NCI-H2171 treated with DMSO at 0.1 percent for 48 hours (cell line): ENCODE measurements at places on chromosomes 11 and 22.
A peak's percentile ranks its signal among the peaks of the same experiment; 100 is the strongest.

DNA sequence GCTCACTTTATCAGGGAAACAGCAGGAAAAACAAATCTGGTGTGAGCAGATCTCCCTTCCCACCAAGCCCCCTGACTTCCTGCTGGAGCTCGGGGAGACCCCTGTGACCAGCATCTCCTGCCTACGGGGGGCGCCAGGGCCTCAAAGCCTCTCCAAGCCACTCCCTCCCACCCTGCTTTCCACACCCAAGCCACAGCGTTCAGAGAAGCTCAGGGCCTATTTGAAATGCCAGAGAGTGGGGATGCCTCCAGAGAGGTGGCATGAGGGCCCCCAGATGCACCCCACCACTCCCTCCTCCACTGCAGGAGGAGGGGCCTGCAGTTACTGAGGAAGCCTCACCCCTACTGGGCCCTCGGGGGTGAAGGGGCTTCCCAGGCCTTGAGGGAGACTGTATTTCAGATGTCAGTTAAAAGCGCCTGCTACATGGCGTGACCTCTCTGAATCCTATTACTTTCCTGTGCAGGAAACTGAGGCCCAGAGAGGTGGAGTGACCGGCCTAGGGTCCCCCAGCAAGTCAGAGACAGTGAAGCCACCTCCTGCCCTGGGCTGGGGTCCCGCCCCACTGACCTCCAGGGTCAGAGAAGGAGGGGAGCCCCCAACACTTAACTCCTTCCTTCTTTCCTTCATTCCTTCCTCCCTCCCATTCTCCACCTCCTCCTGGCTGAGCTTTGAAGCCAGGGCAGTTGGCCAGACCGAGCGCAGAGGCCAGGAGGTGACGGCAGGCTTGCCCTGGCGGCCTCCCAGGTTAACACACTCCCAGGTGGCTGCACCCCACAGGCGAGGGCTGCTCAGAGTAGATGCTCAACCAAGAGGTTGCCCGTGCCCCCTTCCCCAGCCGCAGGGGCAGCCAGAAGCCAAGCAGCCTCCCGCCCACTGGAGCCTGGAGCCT, 6.0 kb upstream of the CDKN1C start:
- DNase-seq = peak; percentile 5

DNA sequence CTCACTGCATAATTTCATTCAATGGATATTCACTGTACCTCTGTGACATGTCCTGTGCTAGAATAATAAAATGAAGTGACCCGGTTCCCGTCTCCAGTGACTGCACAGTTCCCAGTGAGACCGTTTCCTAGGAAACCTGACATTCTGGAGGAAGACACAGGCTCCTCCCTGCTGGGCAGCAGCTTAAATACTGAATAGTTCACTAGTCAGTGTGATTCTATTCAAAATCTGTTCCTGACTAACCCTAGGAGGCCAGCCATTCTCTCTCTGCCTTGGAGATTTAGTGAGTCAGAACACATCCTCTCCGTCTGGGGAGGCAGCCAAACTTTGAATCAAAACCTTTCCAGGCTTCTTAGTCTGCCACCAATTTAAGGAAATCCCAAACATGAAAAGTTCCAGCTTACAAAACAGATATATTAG, 11.3 kb downstream of the TRIM66 start:
- DNase-seq = peak; percentile 47

- DNase-seq = no peak
Observed at GRCh38 chr11:133842053-133842452, 3.3 kb downstream of the SPATA19 start.

GRCh38 chr22:37910890-37911672, 5.0 kb downstream of the MICALL1 start:
- peak; percentile 31 for DNase-seq

DNA sequence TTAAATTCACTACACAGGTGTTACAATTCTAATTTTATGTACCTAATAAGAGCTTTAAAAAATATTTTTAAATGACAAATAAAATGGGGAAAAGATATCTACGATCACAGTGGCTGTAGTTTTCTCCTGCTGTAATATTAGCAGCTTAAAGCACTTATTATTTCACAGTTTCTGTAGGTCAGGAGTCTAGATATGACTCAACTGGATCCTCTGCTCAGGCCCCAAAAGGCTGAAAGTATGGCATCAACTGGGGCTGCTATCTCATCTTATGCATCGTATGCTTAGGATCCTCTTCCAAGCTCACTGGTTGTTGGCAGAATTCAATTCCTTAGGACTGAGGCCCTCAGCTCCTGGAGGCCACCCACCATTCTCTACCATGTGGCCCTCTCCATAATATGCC, 12.8 kb downstream of the FBXO3 start:
- no peak for DNase-seq

DNA sequence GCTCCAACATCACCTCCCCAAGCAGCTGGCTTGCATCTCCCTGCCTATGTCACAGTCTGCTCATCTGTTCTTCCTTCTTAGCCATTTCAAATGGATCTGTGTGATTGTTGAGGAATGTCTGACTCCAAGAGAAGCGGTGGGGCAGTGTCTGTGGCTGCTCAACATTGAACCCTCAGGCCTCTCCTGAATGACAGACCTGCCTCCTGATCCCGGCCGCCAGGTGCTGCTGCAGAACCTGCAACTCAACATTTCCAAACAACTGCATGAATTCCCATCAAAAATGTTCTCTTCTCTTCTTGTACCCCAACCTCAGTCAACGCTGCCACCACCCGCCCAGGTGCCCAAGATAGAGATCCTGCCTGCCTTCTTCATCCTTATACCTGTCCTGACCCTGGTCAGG, 132.5 kb downstream of the FBXO7 start:
- DNase-seq = no peak

DNA sequence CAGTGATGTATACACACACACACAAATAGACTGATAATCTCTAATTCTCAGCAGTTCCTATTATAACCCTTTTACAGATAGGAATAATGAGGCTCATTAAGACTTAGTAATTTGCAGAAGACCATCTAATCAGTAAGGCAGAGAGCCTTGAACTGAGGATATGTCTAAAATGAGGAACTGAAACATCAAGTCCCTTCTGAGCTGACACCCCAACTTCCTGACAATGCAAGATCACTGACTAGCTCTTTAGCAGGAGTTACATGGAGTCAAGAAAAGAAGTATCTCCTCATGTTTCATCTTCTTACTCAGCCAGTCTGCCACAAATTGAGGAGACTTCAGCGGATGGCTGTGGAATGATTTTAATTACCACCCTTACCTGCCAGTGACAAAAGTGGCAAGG, 193.0 kb downstream of the MSANTD4 start:
- no peak for DNase-seq

DNA sequence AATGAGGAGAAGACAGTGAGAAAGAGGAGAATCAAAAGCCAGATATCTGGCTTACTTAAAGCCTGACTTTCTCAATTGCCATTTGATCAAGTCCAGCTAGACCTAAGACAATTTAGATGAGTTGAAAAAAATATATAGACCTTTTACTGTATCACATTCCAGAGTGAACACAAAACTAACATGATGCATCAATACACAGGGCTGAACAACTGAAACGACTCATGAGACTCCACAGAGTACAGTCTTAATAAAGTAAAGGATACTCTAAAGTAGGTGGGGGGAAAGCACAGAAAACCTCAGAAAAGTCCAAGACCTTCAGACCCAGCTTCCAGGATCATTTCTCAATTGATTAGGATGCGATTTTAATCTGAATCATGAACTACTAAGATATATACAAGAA, 95.3 kb upstream of the OR9G4 start:
- DNase-seq = no peak

DNA sequence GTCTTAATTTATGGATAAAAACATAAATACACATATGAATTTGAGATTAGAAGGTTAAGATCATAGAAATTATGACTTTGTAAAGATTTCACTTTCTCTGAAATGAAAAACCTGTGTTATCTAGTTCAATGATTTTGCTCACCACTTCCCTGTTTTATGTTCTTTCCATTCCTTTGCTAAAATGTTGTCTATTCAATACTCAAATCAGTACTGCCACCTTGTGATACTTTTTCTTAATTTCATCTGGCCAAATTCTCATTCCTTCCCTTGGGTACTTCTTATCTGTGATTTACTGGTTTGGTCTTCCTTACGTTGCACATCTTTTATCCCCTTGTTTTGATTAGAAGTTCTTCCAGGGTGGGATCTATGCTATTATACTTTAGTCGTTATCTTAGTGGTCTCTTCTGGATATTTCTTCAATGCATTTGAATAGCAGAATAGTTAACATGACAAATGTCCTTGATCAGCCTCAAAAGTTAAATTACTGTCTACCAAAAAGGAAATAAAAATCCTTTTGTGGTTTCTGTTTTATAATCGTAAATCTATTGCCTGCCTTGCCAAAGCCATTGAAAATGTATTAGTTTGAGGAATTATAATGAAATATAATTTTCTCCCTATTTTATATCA, 197.0 kb downstream of the PGR start:
- peak; percentile 42 for DNase-seq

DNA sequence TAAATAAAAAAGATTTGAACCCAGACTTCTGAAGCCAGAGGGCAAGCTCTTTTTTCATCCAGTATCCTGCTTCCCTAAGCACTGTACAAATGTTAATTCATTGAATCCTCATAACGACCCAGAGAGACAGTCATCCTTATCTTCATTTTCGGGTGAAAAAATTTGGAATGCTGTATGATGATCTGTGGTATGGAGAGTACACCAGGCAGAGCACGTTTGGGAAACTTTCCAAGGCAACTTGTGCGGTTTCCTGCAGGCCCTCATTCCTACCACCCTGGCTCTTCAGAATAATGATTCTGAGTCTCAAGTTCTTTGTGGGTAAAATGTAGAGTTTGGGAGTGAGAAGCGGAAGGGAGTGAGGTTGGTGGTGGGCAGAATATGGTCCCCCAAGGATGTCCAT, 177.9 kb upstream of the CADM1 start:
- DNase-seq = no peak

DNA sequence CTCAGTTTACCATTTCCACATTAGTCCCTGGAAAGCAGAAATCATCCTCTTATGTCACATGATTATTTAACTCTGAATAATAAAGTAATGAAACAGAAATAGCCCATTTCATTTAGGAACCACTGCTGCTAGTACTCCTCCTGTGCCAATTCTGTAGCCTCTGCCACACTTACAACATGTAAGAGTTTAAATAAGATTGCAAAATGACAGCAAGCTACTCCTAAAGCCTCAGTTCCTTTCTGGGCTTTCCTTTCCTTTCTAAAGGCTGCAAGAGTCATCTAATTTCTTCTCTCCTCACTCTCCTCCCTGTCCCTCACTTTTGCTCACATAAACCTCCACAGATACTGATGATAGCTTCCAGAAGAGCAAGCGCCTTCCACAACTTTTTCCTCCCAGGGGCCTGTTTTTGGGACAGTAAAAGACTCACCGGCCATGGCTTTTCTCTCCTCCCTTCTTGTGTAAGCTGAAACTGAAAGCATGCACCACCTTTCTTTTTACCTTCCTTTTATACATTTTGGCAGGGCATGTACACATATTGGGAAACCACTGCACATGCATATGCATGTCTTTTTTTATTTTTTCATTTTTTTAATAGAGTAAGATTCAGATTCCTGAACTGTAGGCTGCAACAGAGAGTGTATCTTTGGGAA, 38.5 kb downstream of the CARD18 start:
- DNase-seq = no peak

DNA sequence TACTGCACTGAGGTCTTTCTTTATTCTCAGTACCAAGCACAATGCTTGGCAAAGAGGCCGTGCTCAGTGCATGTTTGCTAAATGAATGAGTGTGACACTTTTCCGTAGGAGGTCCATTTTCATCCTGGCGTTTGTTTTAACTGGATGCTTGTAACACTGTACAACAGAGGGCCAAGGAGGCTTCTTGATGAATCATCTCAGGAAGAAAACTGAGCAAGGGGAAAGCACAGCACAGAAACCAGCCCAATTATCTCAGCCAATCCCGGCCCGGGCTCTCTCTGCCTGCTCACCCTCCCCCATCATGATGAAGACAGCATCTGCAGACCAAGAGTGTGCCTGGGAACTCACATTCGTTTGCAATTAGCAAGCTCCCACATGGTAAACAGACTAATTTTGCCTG, 570.3 kb downstream of the OPCML start:
- DNase-seq = no peak

DNA sequence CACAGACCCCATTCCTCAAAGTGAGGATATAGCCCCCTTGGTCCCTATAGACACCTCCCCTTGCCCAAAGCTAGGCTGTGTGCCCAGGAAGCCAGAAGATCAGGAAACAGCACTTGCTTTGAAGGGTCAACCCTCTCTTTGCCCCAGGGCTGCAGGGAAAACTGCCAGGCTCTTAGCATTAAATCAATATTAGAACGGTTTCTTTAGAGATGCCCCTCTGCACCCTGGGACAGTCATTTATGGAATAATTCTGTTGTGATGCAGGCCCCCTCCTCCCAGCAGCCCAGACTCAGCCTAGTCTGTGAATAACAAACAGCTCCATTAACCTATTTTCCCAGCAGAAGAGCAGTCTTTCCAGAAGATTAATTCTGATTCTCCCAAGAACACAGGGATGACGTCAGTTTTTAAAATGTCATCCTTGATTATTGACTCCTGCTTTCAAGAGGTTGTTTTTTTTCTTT, 11.6 kb upstream of the CAPN5 start:
- DNase-seq = no peak
